Thymus (tissue), 14 donors: ENCODE measurements at places on chromosomes 13 and 19. TPM values are rescaled to one million over a fixed set of nuclear protein-coding genes. Genes with fewer than 3 reads are reported as not detected.

DNA sequence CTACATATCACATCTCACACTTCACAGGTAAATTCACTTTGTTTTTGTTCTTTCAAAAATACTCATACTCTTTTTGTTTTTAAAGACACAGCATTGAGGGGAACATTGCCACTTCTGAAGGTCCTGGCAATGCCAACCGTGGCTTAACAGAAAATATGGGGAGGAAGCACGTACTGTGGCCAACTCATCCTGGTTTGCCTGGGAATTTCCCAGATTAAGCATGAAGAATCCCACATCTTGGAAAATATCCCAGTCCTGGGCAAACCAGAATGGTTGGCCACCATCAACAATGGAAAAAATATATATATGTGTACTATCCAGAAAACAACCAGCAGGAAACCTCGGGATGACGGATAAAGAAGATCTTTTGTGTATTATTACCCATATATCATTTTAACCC is 1032.2 kb upstream of the SLC10A2 start:
- no peak overlapping the region for H3K27ac ChIP-seq
- H3K4me1 ChIP-seq = no peaks in the 10 kb centered on the region
- no peak overlapping the region for H3K4me3 ChIP-seq
- no peak for DNase-seq
- H3K27me3 ChIP-seq = no peaks in the 10 kb centered on the region

Gene SPPL2B
- 17.3 TPM for total RNA-seq

Gene UBE2S
- 120 TPM for total RNA-seq

- no peaks in the 10 kb centered on the region for H3K4me1 ChIP-seq
- no peak overlapping the region for H3K27ac ChIP-seq
- H3K27me3 ChIP-seq = no peaks in the 10 kb centered on the region
- no peak for DNase-seq
Measured at GRCh38 chr19:49712397-49712859, 21.5 kb downstream of the CPT1C start.

Gene SSC5D
- total RNA-seq = 0.80 TPM

GRCh38 chr13:86085890-86086289 is 286.7 kb upstream of the SLITRK6 start:
- H3K4me3 ChIP-seq = no peak overlapping the region
- no peaks in the 10 kb centered on the region for H3K4me1 ChIP-seq
- H3K27ac ChIP-seq = no peak overlapping the region
- H3K36me3 ChIP-seq = no peaks in the 10 kb centered on the region

Gene N4BP2L1
- total RNA-seq = 33.5 TPM

DNA sequence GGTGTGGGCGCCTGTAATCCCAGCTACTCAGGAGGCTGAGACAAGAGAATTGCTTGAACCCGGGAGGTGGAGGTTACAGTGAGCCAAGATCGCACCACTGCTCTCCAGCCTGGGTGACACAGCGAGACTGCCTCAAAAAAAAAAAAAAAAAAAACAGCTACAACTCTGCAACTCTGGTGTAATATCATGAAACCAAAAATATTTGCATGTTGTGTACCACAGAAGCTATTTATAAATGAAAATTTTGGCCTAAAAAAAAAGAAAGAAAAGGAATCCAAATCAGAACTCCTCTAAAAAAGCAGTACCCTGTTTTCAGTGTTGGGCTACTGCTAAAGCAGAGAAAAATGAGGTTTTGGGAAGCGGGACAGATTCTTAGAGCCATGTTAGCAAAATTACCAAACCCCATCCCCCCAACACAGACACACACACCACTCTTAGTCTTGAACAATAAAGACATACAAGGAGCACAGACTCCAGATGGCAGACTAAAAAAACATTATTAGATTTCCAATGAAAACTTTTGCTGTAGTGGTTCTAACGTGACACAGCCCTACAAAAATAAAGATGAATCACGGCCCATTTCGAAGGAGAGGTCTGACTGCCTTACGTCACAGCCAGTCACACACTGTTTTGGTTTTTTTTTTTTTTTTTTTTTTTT is 51.5 kb downstream of the INSR start:
- no peaks in the 10 kb centered on the region for H3K36me3 ChIP-seq
- no peak overlapping the region for H3K4me3 ChIP-seq
- DNase-seq = no peak
- no peaks in the 10 kb centered on the region for H3K27me3 ChIP-seq
- no peaks in the 10 kb centered on the region for H3K4me1 ChIP-seq

- H3K4me1 ChIP-seq = peaks cover 4% of the 10 kb centered on the region
- H3K27me3 ChIP-seq = peaks cover 29% of the 10 kb centered on the region
- H3K4me3 ChIP-seq = no peak overlapping the region
- no peak overlapping the region for H3K27ac ChIP-seq
- DNase-seq = no peak
Measured at GRCh38 chr19:44925114-44925891, 10.9 kb downstream of the APOC1 start.

GRCh38 chr13:35278917-35279316 is 197.6 kb downstream of the MAB21L1 start:
- no peak overlapping the region for H3K27ac ChIP-seq
- H3K4me3 ChIP-seq = no peak overlapping the region

DNA sequence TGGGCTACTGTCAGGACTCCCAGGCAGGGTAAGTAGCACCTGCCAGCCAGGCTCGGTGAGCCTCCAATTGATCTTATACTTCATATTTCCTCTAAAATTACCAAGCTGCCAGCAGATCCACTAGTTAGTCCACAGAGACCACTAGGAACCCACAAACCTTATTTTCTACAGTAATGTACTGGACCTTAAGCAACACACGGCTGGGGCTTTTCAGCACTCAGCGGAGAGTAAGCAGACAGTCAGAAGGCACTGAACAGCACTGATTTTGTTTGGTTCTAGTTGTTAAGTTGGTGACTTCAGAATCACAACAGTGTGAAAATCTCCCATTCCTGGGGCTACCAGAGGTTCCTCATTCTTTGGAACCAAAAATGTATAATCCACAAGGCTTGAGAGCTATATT is 56.1 kb downstream of the MRPL57 start:
- no peak for DNase-seq
- no peaks in the 10 kb centered on the region for H3K27me3 ChIP-seq
- H3K4me3 ChIP-seq = no peak overlapping the region
- no peaks in the 10 kb centered on the region for H3K36me3 ChIP-seq
- H3K27ac ChIP-seq = peak overlapping the region; percentile 76
- H3K4me1 ChIP-seq = peaks cover 31% of the 10 kb centered on the region

DNA sequence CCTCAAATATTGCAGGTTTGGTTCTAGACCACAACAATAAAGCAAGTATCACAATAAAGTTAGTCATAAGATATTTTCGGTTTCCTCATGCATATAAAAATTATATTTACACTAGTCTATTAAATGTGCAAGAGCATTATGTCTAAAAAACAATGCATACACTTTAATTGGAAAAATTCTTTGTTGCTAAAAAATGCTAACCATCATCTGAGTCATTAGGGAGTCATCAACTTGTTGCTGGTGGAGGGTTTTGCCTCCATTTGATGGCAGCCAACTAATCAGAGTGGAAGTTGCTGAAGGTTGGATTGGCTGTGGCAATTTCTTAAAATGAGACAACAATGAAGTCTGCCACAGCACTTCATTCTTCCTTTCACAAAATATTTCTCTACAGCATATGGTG is 422.3 kb upstream of the GPC6 start:
- H3K27ac ChIP-seq = no peak overlapping the region
- H3K4me3 ChIP-seq = no peak overlapping the region
- H3K27me3 ChIP-seq = no peaks in the 10 kb centered on the region

Gene TEX29
- 0.80 TPM for total RNA-seq

- no peaks in the 10 kb centered on the region for H3K4me1 ChIP-seq
- no peaks in the 10 kb centered on the region for H3K27me3 ChIP-seq
- no peak overlapping the region for H3K4me3 ChIP-seq
- peaks cover 58% of the 10 kb centered on the region for H3K36me3 ChIP-seq
- DNase-seq = no peak
Measured at GRCh38 chr19:35618857-35619256, 6.3 kb downstream of the HAUS5 start.

DNA sequence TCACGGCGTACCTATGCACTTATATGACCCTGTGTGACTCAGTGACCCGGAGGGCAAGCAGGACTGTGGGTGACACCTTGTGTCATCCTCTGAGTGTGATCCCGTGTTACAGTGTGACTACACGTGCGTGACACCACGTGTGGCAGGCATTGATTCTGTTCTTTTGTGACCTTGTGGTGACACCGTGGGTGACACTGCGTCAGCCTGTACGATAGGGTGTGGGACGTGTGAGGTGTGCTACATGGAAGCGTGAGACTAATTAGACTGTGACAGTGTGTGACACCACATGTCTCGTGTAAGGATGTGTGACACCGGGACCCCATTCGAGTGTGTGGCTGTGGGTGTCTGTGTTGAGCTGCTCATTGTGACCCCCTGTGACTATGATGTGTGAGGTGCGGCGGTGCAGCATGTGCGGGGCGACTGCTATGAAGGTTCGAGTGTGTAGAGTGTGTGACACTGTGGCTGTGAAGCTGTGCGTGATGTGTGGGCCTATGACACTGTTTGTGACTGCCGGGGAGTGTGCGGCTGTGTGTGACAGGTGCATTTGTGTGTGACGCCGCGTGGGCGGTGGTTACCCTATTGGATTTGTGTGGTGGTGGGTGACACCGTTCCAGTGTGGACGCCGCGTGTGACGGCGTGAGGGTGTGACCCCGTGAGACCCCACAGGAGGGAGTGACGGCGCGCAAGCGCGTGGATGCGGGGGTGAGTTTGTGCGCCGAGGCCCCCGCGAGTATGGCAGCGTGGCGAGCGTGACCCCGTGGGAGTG is 399 bp upstream of the SPTBN4 start:
- DNase-seq = no peak
- H3K36me3 ChIP-seq = no peaks in the 10 kb centered on the region

Gene ZNF296
- 0.19 TPM for total RNA-seq

Gene USHBP1
- total RNA-seq = 0.76 TPM

- no peaks in the 10 kb centered on the region for H3K27me3 ChIP-seq
- no peak overlapping the region for H3K27ac ChIP-seq
- peaks cover 33% of the 10 kb centered on the region for H3K36me3 ChIP-seq
Measured at GRCh38 chr13:113974304-113975281, 717 bp upstream of the C13orf46 start.

- no peak for DNase-seq
- H3K27me3 ChIP-seq = no peaks in the 10 kb centered on the region
- peaks cover 26% of the 10 kb centered on the region for H3K4me1 ChIP-seq
- peaks cover 38% of the 10 kb centered on the region for H3K36me3 ChIP-seq
Measured at GRCh38 chr19:38619361-38620174, 580 bp downstream of the EIF3K start.

DNA sequence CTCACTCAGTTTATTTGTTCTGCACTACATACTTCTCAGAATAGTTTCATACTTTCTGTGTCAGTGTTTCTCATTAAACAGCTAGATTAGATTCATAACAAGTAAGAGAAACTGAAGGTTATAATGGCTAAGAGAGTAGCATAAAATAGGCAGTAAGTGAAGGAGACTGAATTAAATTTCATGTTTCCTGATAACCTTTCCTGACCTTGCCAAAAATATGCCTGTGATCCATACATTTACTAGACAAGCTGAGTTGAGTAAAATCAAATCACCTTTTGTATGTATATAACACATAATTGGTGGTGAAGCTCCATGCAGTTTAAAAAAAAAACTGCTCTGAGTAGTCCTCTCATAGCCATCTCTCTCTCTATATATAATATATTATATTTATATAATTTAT is 545.3 kb upstream of the PCDH20 start:
- H3K27ac ChIP-seq = no peak overlapping the region
- no peak overlapping the region for H3K4me3 ChIP-seq
- no peaks in the 10 kb centered on the region for H3K4me1 ChIP-seq
- DNase-seq = no peak
- no peaks in the 10 kb centered on the region for H3K36me3 ChIP-seq

Gene CEACAM7
- total RNA-seq = 0.19 TPM

GRCh38 chr13:30148171-30148754 is 159.1 kb downstream of the KATNAL1 start:
- no peaks in the 10 kb centered on the region for H3K27me3 ChIP-seq
- H3K4me3 ChIP-seq = no peak overlapping the region
- peaks cover 26% of the 10 kb centered on the region for H3K4me1 ChIP-seq
- no peaks in the 10 kb centered on the region for H3K36me3 ChIP-seq
- peak overlapping the region; percentile 88 for H3K27ac ChIP-seq
- peak; percentile 69 for DNase-seq

Gene ZNF793
- total RNA-seq = 2.5 TPM
